ENCODE measurements at places on chromosomes 16 and 17.

GRCh38 chr16:56589141-56590039 is at the start of gene MT3:
MT3 (plus strand) TSS chr16:56589528; CDS start chr16:56589591, 63 bp downstream.
- no peak for DNase-seq

- DNase-seq = no peak
Measured at GRCh38 chr17:20989991-20990855, 52.6 kb downstream of the USP22 start.

DNA sequence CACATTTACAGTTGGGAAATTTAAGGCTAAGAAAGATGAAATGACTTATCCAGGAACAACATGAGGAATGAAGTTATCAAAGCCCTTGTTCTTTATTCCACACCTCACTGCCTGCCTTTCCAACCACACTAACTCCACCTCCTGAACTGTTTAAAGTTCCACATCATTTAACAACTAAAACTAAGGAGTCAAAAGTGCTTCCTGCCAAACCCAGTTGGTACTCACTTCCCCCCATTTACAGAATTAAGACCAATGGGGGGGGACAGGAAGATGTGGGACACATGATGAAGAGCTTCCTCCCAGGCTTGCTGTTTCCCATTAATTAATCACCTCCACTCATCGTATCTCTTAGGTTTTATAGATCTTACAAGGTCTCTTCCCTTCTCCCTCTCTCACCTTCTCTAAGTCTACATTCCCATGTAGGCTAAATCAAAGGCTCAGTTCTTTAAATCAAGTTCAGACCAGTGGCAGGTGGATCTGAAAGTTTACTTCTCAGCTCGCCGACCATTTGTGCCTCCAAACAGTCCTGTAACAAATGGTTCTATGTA is 19.2 kb upstream of the TMEM101 start:
- no peak for DNase-seq

- peak; percentile 49 for DNase-seq
Measured at GRCh38 chr16:23504453-23505179, 5.7 kb downstream of the GGA2 start.

DNA sequence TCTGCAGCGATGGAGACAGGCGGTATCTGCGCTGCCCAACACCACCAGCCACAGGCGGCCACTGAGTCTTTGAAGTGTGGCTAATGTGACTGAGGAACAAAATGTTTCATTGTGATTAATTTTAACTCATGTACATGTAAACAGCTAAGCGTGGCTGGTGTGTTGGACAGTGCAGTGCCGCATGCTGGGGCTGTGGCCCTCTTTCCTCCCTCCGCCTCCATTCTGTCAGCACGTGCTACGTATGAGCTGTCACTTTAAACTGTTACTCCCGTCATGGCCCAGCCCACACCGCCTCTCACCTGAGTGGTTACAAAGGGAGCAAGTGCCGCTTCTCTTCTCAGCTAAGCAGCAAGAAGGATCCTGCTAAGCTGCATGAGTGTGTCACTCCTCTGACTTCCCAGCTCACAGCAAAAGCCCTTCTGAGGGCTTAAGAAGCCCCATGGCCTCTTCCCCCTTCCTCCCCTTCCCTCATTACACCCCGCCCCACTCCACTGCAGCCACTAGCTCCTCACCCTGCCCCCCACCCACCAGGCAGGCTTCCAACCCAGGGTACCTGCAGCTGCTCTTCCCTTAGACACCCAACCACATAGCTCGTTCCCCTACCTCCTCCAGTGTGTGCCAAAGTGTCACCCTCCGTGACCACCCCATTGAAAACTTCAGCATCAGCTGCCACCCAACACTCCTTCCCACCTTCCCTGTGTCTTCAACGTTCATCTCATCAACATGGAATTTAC is 15.0 kb downstream of the HASPIN start:
- peak; percentile 43 for DNase-seq

DNA sequence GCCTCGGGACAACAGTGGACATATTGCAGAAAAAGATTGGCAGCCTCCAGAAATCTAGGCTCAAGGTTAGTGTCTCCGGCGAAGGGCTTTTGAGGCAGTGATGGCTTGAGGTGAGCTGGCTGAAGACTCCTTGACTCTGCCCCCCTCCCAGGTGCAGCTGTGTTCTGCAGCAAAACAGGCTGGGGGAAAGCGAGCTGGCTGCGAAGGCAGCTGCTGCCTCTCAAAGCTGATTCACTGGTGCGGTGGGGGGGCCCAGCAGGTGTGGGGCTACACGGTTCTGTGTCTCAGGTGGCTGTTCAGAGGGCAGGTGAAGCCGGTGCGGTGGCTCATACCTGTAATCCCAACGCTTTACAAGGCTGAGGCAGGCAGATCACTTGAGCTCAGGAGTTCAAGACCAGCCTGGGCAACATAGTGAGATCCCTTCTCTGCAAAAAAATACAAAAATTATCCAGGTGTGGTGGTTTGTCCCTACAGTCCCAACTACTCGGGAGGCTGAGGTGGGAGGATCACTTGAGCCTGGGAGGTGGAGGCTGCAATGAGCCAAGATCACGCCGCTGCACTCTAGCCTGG is 22.9 kb downstream of the C16orf96 start:
- DNase-seq = no peak
